ENCODE measurements at places on chromosomes 2 and 18. TPM values are rescaled to one million over a fixed set of nuclear protein-coding genes. Genes with fewer than 3 reads are reported as not detected.

DNA sequence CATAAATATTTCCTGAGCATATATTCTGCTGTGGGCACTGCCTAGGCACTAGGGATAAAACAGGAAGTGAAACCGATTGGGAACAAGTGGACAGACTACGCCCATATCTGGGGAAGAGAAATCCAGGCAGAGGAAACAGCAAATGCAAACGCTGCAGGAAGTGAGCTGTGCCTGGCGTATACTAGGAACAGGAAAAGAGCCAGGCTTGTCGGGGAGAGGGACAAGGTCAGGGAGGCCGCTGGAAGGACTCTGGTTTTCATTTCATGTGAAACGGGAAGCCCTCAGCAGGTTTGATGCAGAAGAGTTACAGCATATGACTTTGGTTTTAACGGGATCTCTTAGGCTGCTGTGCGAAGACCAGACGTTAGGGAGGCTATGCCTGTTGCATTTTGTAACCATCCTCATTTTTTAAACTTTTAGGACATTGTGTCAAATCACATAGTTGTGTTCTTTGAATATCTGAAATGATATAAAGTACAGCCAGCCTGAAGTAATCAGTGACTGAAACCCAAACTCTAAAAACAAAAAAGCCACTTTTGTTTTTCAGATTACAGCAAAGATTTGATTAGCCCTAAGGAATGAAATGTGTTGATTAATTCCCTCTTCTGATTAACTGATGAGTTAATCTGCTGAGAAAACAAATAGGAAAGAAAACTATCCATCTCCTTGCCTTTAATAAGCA is 110.2 kb upstream of the PIEZO2 start:
- no peak for DNase-seq

DNA sequence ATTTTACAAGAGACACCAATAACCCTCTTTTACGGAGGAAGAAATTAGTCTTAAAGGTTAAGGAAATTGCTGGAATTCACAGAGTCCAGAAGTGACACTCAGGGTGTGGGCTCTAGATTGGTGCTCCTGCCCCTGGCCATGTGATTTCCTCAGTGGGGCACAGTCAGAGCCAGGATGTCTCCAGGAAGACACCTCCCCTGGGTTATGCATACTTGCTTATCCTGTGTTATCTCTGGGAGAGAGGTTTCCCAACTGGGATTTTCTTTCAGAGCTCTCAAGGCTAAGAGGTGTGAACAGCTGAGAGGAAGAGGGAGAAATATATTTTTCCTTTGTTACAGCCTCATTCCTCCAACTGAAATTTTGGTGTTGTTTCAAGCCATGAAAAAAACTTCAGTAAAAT is 125.6 kb upstream of the CELF4 start:
- no peak for DNase-seq

DNA sequence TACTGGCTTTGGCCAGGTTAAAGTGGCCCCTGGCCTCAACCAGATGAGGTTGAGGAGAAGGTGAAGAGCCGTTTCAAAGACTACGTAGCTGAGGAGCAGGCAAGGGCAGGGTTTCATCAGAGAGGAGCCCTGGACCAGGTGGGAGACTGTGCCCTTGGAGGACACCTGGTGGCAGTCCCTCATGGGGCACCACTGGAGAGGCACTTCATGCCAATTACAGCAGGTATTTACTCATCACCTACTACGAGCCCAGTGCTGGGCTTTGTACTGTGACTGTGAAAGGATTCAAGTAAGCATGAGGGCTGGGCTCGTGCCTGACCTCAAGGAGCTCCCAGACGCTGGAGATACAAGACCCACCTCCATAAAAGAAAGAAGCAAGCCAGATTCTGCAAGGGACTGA is 37.6 kb downstream of the SMAD7 start:
- DNase-seq = no peak

DNA sequence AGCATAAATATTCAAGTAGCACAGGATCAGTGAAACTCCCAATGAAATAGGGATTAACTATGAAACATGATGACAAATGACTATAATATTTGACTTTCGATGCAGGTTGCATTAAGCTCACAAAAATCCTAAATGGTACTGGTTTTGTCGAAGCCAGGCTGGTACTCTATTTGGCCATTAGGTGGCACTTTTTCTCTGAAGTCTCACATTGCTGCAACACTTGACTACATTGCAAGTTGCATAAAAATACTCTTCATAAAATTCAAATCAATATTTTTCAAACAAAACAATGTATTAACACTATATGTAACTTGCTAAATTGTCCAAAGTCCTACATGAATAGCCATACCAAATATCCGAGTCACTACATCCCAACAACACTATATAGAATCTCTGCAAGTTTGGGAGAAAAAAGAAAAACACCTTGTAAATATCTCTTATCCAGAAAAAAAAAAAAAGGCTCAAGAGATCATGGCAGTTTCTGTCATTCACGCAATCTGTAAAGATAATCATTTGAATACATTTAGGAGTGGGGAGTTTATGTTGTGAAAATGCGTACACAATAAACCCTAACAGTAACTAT is 9.5 kb downstream of the RTTN start:
- peak; percentile 63 for DNase-seq

GRCh38 chr18:3223356-3223755 is 3.6 kb upstream of the MYOM1 start:
- DNase-seq = no peak

DNA sequence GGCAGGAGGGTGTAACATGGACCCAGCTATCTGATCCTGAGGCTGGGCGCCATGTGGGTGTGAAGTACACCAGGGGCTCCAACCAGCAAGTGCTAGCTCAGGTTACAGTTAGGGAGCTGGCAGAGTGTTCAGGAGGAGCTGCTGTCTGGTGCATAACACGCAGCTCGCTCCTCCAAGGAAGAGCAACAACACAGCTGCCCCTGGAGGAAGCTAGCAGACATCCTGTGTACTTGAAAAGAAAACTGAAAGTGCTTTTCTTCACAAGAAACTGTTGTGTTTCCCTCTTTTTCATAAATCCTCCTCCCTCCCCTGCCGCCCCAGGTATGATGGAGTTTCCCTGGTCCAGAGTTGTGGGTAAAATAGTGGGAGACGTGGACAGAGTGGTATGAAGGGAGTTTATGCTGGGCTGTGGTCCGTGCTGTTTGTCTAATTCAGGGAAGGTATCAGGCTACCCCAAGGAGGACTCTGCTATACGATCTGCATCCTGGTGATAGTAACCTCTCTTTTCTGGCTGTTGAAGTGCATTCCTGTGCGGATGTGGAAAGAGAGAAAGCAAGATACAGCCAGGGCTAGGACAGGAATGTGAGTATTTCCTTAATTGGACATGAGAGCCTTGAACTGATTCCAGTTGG is 6.1 kb upstream of the LBH start:
- DNase-seq = peak; percentile 34

GRCh38 chr2:85867121-85867520 is 21.7 kb downstream of the ST3GAL5 start:
- no peak for DNase-seq

GRCh38 chr18:79355433-79356335 is 40.0 kb upstream of the NFATC1 start:
- DNase-seq = no peak

DNA sequence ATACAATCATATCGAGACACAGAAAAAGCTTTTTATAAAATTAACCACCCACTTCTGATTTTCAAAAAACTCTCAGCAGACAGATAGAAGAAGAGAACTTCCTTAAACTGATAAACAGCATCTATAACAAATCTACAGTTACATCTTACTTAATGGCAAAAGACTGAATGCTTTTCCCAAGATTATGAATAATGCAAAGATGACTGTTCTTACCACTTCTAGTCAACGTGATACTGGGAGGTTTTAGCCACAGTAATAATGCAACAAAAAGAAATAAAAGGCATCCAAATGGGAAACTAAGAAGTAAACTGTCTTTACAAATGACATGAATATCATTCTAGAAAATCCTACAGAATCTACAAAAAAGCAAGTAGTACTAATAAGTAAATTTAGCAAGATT is 58.0 kb upstream of the TMEM247 start:
- no peak for DNase-seq

DNA sequence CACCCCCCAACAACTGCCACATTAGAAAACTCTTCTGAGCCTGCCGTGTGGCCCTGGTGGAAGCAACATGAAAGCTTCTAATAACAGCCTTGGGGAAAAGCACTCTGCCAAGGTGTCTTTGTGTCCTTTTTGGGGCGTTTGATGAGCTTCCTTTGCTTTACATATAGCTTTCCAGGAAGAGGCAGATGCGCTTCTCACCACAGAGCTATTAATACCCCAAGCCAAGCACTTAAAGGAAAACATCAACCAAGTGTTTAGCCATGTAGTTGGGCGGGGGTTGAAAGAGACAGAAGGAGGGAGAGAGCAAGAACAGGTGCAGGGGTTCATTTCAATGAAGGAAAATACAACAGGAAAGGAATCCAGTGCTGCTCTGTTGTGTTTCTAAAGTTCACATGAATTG is 176.1 kb downstream of the VAPA start:
- DNase-seq = no peak

GRCh38 chr18:77059294-77059916 is 73.2 kb downstream of the MBP start:
- DNase-seq = peak; percentile 68

DNA sequence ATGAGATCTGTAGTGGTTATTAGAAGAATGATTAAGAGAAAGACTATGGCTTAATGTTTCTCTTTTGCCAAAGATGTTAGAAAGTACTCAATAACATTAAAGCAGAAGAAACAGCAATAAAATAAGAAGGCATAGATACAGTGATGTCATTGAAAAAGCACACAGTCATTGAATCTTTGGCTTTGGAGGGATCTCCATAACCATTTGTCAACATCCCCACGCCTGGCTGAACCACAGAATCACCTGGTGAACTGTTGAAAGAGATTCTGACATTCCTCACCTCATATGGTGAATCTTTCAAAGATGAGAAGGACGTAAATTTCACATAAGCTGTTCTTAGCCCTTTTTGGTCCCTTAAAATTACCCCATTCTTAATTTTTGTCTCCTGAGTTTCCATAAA is 324.6 kb upstream of the NRP2 start:
- no peak for DNase-seq

- no peak for DNase-seq
Measured at GRCh38 chr2:120982598-120982997, 246.9 kb downstream of the GLI2 start.

- no peak for DNase-seq
Measured at GRCh38 chr2:200743042-200743676, 68.6 kb upstream of the BZW1 start.

- no peak for DNase-seq
Measured at GRCh38 chr2:2834105-2834504, 503.0 kb upstream of the MYT1L start.

- no peak for DNase-seq
Measured at GRCh38 chr2:71609441-71609840, 156.1 kb downstream of the DYSF start.

GRCh38 chr2:3575534-3576262 is 638 bp downstream of the RPS7 start:
- peak; percentile 17 for DNase-seq

- DNase-seq = no peak
Measured at GRCh38 chr18:36543991-36544725, 246.6 kb downstream of the FHOD3 start.

DNA sequence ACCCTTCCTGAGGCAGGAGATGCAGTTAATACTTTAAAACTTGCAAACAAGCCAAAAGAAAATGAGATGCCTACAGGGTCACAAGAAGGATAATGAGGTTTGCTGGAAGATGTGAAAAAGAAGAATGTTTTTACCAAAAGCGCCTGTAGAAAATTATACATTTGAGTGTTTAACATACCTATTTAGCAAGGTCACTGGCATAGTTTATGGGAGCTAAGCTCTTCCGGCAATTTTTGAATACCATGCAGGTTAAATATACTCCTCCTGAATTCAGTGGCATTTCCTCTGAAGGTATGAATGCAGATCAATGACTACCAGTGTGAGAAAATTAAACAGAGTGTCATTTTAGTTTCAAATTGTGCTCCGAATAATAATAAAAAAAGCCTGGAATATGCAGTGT is 21.2 kb upstream of the MAP3K20 start:
- DNase-seq = no peak

DNA sequence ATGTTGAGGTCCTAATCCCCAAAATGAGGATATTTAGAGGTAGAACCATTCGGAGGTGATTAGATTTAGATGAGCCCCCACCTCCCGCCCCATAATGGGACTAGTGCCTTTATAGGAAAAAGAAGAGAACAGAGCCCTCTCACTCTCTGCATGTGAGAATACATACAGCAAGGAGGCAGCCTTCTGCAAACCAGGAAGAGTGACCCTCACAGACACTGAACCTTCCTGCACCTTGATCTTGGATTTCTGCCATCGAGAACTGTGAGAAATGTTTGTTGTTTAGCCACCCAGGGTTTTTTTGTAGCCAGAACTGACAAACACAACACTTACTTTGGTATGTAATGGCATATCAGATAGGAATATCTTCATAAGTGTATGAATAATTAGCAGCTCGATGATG is 83.7 kb downstream of the XIRP2 start:
- DNase-seq = no peak

DNA sequence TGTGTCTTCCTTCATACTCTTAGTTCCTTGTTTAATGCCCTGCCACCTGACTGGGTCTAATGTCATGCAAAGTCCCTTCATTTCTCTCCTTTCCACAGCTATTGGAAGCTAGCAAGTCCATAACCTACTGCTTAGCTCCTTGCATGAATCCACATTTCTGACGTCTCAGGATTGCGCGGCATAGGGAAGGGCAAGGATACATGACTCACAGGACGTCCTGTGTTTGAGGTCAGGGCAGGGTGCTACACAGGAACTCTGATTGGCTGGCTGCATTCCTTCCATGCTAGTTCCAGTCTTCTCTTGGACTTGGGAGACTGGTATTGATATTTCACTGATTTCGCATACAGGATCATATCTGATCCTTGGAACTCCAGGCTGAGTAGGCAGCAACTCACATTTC is 137.9 kb downstream of the CDH2 start:
- DNase-seq = no peak

DNA sequence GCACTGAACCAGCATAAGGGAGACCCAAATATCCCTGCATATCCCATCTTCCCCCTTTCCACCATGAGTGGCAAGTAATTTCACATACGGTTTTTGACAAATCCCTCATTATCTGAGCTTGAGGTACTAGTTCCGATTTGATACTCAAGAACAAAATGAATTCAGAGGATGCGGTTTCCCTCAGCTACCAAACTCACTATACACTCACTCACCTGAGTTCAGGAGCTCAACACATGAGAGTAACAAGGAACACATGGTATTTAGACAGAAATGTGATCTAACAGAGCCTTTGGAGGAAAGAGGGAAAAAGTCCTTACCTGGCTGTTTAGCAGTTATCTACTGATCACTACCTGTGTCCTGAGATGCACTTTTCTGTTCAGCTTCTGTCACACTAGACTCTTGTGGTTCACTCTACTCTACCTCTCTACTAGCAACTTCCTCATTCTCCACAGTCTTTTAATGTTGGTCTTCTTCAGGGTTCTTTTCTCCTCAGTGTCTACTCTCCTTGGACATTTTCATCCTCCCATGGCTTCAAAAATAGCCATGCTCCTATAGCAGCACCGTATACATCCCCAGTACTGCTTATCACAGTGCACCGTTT is 25.1 kb downstream of the ASXL2 start:
- no peak for DNase-seq

Gene ANKRD30BL
- total RNA-seq = not detected

Gene SERPINB13
- total RNA-seq = not detected

Gene TMX3
- 34.4 TPM for total RNA-seq

Gene UNC80
- total RNA-seq = 2.1 TPM

Gene STEAP3
- total RNA-seq = 8.5 TPM

Gene REG3A
- total RNA-seq = not detected

Gene TGOLN2
- 75.5 TPM for total RNA-seq

Gene GKN2
- total RNA-seq = not detected

Gene CHAC2
- 8.1 TPM for total RNA-seq

Gene SEH1L
- total RNA-seq = 31.5 TPM

Gene NYAP2
- not detected for total RNA-seq

Data from SK-MEL-5 (cell line).